Fibroblast of pulmonary artery (primary cell): ENCODE measurements at places on chromosomes 5 and 9.

DNA sequence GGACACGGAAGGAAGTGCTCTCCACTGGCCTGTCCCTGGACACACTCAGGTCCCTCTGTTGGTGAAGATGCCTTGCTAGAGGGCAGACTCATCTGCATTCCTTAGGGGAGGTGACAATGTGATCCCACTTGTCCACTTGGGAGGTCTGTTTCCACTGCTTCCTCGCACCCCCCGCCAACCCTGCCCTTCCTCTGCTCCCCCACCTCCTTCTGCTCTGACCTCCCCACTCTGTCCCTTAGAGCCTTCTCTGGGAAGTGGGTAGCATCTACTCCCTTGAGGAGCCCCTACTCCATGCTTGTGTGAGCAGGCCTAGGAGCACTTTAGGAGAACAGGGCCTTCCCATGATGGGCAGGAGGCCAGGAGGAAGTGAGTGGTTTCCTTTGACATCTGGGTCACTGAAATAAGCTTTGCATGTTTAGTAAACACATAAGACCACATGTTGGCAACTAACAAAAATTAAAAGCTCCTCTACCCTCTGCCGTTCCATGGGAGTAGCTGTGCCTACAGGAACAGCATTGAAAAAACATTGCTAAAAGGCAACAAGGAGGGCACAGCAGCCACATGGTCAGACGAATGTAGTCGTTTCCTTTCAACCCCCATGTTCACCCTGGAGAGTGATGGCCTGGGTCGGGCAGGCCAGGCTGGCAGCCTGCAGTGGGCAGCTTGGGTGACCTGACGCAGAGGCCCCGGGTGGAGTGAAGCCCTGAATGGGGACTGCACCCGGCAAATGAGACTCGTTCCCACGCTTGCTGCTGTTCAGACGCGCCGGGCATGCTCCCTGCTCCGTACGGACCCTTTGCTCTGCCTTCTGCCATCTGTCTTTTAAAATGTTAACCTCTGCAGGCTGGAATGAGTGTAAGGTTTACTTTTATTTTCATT is 634.0 kb downstream of the IRX1 start:
- DNase-seq, result no peak

GRCh38 chr5:143716881-143717280 is 95.1 kb upstream of the HMHB1 start:
- no peak for DNase-seq

DNA sequence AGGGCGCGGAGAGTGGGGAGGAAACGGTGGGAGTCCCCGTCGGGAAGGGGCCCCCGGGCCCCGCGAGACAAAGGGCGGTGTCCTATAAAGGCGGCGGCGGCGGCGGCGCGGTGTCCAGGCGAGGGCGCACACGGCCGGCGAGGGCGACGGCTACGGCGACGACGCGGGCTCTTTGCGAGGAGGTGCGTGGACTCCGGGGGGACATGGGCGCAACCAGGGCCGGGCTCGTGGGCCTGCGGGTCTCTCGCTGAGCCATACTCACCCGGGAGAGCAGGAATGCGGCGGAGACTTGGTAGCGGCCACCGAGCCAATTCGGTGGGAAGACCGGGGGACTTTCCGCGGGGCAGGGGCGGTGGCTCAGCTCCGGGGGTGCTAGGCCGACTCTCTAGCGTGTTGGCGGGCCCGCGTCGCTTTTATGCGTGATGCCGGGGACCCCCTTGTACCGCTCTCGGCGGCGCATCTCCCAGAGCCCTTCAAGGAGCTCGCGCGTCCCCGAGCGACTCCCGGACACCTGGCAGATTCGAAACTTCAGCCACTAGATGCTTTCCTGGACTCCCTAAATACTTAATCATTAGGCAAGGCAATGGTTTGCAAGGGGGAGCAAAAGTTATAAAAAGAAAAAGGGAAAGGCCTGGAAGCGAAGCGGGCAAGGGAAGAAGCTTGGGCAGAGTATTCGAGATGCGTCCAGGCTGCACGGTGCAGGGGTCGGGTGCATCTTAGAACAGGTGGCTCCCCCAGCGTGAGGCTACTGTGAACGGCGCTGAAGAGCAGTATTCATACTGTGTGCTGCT is 5.9 kb upstream of the TAL2 start:
- DNase-seq, result no peak

GRCh38 chr9:979983-980382 is 3.5 kb downstream of the DMRT3 start:
- no peak for DNase-seq

GRCh38 chr5:149900390-149900789 is 44.2 kb downstream of the PDE6A start:
- no peak for DNase-seq
